Activated T-cell treated with anti-CD3 and anti-CD28 coated beads, Interleukin-2, amount 50 U/mL, for 48 hours (primary cell): ENCODE measurements at places on chromosomes 2 and 18.
A peak's percentile ranks its signal among the peaks of the same experiment; 100 is the strongest.

DNA sequence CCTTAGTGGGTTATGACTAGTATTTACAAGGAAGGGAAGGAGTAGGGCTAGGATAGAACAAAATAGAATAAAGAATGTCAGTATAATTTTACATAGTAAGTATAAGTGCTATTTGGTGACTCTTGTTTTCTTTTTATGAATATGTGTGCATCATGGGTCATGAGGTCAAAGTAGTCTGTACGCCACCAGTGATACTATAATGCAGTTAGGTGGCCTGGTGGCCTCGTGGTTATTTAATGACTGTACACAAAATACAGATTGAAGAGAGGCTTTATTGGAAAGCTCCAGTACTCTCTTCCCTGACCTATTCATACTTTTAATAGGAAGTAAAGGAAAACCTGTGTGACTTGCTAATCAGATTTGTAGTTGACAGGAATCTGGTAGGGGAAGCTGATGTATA is 27.3 kb downstream of the CAB39 start:
- no peak for DNase-seq

DNA sequence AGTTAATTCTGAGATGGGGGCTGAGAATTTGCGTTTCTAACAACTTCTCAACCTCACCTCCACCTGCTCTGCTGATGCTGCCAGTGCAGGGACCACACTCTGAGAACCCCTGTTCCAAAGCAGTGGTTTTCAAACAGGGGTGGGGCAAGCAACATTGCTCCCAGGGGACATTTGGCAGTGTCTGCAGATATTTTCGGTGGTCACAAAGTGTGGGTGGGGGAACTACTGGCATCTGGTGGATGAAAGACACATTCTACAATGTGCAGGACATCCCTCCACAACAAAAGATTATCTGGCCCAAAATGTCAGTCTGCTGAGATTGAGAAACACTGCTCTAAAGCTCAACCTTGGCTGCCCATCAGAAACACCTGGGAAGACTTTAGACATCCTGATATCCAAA is 188.7 kb upstream of the SATB2 start:
- DNase-seq: no peak

- DNase-seq: no peak
Observed at GRCh38 chr2:168912466-168912865, 11.4 kb downstream of the G6PC2 start.

- DNase-seq: no peak
Observed at GRCh38 chr2:129439406-129440302, 539.8 kb upstream of the RAB6C start.

- peak; percentile 60 for DNase-seq
Observed at GRCh38 chr2:85584857-85585780, 888 bp downstream of the VAMP5 start.

GRCh38 chr2:17184512-17184911 is 333.7 kb downstream of the RAD51AP2 start:
- no peak for DNase-seq

DNA sequence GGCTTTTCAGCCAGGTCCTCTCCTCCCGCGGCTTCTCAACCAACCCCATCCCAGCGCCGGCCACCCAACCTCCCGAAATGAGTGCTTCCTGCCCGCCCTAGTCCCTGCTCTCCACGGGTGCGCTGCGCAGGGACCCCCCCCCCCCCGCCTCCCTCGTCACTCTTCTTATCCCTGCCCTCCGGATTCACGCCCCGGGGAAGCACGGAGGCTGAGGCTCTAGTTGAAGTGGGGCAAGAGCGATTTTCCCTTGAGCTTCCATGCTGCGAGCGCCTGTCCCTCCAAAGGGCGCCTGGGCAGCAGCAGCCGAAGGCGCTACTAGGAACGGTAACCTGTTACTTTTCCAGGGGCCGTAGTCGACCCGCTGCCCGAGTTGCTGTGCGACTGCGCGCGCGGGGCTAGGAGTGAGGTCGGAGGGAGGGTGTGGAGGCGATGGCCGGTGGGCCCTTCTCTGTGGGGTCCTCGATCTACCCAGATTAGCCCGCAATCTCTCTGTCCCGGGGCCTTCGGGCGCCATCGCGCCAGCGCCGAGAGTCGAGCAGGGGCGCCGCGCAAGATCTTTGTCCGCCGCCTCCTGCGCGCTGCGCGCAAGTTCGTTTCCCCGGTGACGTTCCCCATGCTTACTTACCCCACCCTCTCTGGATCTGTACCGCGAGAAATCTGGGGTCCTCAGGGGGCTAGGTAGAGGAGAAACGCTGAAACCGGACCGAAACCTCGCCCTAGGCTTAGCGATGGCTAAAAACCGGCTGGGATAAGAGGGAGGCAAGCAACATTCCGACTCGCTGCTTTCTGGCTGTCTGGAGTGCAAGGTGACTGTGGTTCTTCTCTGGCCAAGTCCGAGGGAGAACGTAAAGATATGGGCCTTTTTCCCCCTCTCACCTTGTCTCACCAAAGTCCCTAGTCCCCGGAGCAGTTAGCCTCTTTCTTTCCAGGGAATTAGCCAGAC is 677 bp downstream of the GAD1 start:
- DNase-seq: peak; percentile 72

GRCh38 chr2:241270531-241270930 is 44.9 kb downstream of the HDLBP start:
- no peak for DNase-seq

GRCh38 chr2:74503506-74504475 is 3.7 kb downstream of the PCGF1 start:
- no peak for DNase-seq

DNA sequence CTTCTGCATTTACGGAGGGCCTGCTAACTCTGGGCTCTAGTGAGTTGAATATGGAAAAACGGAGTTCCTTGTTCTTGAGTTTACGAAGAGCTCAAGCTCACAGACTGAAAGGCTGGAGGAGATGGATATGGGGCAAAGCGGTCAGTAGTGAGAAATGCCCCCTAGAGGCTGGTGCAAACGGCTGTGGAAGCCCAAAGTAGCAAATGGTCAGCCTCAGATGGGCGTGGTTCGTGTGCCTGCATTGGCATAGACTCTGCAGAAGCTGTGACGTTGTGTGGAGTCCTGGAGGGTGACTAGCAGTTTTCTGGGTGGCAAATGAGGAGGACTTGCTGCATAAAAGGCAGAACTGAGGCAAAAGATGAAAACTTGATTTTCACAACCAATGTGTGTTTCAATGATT is 93.6 kb upstream of the TWIST2 start:
- no peak for DNase-seq

- no peak for DNase-seq
Observed at GRCh38 chr2:132496555-132496954, 80.0 kb downstream of the GPR39 start.

- DNase-seq: no peak
Observed at GRCh38 chr2:50863218-50863617, 168.7 kb downstream of the NRXN1 start.

DNA sequence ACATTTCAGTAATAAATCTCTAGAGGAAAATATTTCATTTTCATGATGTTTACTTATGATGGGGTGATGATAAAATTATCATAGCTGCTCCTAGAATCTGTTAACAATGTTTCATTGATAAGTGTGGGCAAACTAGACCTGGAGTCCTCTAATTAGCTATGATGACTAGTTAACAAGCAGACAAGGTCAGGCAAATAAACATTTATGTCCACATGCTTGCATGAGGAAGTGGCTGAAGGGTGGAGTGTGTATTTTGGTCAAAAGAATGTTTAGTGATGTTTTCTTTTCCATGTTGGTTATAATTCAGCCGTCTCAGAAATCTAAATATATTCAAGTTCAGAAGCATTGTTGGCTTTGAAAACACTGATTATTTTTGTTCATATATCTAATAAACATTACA is 99.9 kb upstream of the FN1 start:
- DNase-seq: no peak

GRCh38 chr2:126855606-126856005 is 43.1 kb upstream of the TEX51 start:
- DNase-seq: no peak

- DNase-seq: no peak
Observed at GRCh38 chr2:170162271-170162632, 15.7 kb upstream of the MYO3B start.

- no peak for DNase-seq
Observed at GRCh38 chr2:47083005-47083404, 72.1 kb downstream of the STPG4 start.

- DNase-seq: no peak
Observed at GRCh38 chr18:79720359-79720733, 40.7 kb downstream of the CTDP1 start.

DNA sequence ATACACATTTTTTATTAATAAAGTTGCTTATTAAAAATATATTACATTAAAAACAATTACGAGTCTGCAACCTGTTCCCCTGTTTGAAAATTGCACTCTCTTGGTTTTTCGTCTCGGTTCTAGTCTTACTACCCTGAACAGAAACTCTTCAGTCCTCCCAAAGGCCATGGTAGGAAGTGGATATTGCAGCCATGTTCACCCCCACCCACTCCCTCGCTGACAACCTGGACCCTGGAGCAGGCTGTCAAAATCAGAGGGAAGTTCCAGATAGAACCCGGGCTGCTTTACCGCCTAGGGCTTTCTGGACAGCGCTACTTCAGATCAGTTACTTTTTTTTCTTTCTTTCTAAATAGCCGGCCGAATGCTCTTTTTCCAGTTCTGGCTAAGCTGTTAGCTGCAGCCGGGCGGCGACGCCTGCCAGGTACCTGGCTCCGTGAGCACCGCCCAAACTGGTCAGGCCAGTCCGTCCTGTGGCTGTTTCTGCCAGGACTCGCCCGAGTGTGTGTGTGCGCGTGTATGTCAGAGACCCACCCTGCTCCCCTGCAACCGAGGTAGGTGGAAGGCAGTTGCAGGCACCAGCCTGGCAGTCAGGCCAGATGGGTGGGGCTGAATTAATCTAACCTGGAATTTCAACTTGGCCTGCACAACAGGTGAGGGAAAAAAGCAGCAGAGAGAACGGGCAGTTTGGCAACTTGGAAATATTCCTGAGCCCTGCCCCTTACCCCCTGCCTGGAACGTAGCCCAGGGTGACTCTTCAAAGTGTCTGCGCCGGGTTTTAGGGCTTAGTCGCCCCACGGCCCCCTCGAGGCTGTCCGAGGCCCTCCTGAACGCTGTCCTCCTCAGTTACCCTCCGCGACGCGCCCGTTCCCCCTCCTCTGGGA is 1.1 kb upstream of the TET3 start:
- DNase-seq: no peak

DNA sequence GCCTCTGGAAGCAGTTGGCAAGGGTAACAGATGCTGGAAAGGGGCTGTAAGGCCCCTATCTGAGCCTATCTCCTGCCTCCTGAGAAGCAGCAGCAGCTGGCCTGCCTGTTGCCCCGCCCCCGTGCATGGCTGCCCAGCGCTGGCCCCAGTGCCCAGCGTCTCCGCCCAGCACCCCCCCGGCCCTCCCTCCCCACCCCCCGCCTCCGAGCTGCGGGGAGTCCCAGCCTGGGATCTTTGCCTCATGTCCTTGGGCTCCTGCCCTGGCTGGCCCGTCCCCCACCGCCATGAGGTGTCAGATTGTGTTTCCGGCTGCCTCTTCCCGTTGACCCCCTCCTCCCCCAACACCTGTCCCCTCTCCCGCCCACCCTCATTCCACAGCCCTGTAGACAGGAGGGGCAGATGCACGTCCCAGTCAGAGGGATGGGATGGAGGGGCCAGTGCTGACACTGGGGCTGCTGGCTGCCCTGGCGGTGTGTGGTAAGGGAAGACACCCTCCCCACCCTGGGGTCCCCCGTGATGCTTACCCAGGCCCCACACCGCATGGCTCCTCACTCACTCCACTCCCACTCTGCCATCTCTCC is at the start of gene CHRND:
CHRND (plus strand) TSS at position 370 of the 581 bp plus-strand sequence; CDS start at position 426, 56 bp downstream.
- DNase-seq: no peak

GRCh38 chr2:2875831-2876230 is 501.8 kb downstream of the EIPR1 start:
- DNase-seq: no peak

DNA sequence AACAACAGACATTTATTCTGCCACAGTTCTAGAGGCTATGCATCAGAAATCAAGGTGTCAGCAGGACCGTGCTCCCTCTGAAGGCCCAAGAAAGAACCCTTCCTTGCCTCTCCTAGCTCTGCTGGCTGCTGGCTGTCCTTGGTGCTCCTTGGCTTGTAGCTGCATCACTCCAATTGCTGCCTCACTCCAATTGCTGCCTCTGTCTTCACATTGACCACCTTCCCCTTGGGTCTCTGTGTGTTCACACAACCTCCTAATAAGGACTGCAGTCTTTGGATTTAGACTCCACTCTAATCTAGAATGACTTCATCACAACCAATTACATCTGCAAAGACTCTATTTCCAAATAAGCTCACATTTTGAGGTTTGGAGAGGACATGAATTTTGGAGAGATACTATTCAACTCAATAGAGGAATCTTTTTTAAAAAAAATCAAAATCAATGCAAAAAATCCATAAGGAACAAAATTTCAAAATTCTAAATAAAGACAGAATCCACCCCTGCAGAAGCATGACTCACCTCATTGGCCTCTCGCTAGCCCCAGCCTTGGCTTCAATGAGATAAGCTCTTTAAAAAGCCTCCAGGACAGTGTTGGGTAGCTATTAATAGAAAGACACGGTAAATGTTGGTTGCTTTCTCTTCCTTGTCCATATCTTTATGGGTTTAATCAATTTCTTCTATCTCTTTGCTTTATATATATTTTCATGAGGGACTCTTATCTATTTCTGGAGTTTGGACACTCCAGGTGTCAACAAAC is 267.6 kb upstream of the MGAT5 start:
- no peak for DNase-seq

DNA sequence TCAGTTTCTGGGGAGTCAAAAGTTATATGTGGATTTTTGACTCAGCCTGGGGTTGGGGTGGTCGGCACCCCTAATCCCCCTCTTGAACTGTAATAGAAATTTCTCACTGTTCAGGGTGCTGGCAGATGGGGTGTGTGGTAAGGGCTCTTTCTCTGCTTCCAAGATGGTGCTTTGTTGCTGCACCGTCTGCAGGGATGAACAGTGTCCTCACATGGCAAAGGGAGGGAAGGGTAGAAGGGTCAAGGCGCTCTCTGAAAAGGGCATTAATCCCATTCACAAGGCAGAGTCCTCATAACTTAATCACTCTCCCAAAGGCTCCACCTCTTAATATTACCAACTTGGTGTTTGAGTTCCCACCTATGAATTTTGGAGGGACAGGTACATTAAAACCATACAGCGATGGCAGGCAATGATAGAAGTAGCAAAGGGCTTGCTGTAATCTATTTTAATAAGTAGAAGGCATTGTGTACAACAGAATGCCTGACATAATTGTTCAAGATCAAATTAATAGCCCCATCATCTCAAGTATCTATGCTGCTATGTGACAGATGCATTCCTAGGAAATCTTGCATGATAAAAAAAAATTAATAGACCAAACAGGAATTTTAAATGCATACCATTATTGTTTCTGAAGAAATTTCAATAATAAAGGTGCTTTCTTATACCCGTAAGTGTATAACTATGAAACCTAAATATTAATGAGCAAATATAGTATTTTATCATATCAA is 28.1 kb downstream of the MMADHC start:
- DNase-seq: no peak

GRCh38 chr2:172081221-172082022 is 3.9 kb upstream of the DLX1 start:
- peak; percentile 29 for DNase-seq

DNA sequence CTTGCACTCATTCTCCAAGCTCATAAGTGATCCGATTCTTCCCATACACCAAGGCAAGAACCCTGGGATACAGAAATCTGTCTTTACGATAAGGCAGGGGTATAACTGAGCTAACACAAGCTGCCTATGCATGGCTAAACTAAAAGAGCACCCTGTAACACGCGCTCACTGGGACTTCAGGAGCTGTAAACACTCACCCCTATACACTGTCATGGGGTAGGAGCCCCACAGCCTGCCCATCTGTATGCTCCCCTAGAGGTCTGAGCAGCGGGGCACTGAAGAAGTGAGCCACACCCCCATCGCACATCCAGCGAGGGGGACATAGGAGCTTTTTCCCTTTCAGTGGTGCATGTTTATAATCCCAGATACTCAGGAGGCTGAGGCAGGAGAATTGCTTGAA is 46.7 kb downstream of the METTL8 start:
- no peak for DNase-seq

- no peak for DNase-seq
Observed at GRCh38 chr2:25473758-25474340, 132.1 kb upstream of the DNMT3A start.
